Activated CD4-positive, alpha-beta memory T cell treated with anti-CD3 and anti-CD28 coated beads, Interleukin-2, amount 10 ng/mL, durations not matched to agents 7 days and 5 days (primary cell): ENCODE measurements at places on chromosomes 1 and 21. TPM values are rescaled to one million over a fixed set of nuclear protein-coding genes. Genes with fewer than 3 reads are reported as not detected.

The C1orf159 gene
- 18.6 TPM for total RNA-seq

- DNase-seq = no peak
These were observed 209.0 kb downstream of the AMY1C start for GRCh38 chr1:103958699-103959098.

GRCh38 chr1:231887866-231888265 is 261.3 kb downstream of the DISC1 start:
- DNase-seq = no peak

The HNRNPCL4 gene
- total RNA-seq = not detected

- DNase-seq = no peak
These were observed 108.0 kb downstream of the PTPRU start for GRCh38 chr1:29344336-29344735.

DNA sequence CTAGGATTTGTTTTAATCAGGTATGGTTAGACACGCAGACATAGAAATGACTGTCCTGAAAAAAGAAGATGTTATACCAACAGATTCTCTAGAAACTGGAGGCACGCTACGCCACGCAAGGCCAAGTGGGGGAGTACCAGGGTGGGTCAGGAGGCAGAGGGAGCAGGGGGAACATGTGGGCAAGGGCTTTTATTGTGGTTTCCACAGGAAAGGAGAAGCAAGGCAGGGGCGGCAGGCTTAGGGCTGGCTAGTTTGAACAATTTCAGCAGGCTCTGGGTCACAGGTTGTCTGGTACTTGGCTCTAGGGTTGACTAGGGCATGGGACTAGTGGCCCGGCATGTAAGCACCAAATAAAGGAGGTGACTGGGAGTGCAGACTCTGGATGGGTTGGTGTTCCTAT is 7.2 kb downstream of the MTARC2 start:
- DNase-seq = no peak

- no peak for DNase-seq
These were observed 146.4 kb downstream of the LRIG2 start for GRCh38 chr1:113219377-113219776.

The CHI3L2 gene
- total RNA-seq = 8.5 TPM

GRCh38 chr1:56223968-56224367 is 355.4 kb downstream of the PLPP3 start:
- DNase-seq = no peak

DNA sequence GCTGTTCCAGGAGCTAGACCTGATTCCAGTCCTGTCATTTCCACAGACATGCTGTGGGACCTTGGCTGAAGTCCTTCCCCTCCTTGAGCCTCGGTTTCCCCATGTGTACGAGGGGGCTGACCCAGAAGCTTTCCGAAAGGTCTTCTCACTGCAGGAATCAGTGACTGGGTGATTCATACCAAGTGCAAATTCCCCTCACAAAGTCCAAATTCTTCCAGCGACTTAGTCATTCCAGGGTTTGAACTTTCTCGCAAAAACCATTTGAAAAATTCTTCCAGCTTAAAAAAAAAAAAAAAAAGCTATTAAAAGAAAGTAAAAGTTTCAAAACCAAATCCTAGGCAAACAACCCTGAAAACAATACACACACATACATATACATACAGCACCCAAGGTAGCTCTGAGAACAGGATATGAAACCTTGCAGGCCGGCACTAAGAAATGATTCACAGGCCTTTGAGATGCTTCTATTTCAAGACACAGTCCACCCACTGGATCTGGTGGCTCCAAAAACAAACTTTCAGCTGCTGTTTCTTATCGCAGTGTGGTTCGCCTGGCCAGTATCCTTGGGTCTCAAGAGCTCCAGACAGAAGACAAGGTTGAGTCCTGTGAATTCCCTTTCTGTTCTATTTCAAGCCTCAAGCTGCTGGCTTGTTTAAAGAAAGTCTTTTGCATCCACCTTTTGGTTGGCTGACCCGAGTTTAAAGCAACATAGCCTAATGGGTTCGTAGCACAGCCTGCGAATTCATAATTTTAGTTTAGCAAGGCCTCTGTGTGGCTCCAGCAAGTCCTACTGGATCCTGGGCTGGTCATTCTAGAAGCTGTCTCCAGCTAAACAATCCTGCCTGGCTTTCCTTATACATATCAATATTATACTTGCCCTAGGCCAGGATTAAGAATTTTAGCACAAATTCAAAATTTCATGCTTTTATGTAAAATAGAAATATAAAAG is 18.0 kb upstream of the ID3 start:
- DNase-seq = peak; percentile 51

DNA sequence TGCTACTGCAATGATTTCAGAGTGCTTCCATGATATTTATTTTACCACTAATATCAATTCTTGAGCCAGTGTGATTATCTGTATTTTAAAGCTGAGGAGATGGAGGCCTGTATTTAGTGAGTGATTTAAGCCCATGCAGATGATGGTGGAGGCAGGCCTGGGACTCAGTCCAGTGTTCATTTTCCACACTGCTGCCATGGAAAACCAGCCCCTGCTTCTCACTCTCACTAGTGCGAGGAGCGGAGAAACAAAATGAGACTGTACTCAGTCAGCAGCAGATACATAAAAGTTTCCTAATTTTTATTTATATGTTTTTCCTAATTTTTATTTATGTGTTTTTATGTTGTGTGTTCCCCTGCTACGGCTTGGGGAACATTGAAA is 32.8 kb downstream of the LRRC8B start:
- DNase-seq = no peak

GRCh38 chr1:156004843-156005584 is 15.7 kb downstream of the SSR2 start:
- DNase-seq = peak; percentile 49

The AADACL3 gene
- total RNA-seq = not detected

DNA sequence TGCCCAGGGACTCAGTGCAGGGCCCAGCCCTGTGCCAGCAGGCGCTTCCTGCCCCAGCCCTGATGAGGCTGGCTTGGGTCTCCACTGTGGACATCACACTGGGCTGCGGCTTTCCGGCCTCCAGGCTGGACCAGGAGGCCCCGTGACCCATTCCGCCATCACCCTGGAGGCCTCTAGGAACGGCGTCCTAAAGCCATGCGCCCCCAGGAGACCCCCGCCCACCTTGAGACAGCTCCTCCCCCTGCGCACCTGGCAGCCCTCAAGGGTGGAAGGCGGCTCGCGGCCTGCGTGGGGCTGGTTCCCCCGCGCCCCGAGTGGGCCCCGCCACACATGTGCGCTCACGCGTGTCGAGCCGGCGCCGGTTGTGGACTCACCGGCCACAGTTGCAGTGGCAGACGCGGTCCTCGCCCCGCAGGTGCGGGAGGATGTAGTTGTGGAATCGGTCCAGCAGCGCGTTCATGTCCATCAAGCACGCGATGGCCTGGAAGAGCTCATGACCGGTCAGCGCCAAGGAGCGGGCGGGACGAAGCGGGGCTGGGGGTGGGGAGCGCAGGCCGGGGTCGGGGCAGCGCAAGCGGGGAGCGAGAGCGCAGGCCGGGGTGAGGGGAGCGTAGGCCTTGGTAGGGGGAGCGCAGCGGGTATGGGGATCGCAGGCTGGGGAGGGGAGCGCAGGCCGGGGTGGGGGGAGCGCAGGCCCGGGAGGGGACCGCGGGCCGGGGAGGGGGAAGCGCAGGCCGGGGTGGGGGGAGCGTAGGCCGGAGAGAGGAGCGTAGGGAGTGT is 924 bp downstream of the TMEM240 start:
- DNase-seq = no peak

The NMNAT1 gene
- total RNA-seq = 6.2 TPM

- DNase-seq = no peak
These were observed 7.2 kb upstream of the S100A8 start for GRCh38 chr1:153397924-153398651.

- DNase-seq = no peak
These were observed 97.8 kb downstream of the FMN2 start for GRCh38 chr1:240189386-240189989.
